ENCODE measurements at places on chromosomes 7 and 10.

DNA sequence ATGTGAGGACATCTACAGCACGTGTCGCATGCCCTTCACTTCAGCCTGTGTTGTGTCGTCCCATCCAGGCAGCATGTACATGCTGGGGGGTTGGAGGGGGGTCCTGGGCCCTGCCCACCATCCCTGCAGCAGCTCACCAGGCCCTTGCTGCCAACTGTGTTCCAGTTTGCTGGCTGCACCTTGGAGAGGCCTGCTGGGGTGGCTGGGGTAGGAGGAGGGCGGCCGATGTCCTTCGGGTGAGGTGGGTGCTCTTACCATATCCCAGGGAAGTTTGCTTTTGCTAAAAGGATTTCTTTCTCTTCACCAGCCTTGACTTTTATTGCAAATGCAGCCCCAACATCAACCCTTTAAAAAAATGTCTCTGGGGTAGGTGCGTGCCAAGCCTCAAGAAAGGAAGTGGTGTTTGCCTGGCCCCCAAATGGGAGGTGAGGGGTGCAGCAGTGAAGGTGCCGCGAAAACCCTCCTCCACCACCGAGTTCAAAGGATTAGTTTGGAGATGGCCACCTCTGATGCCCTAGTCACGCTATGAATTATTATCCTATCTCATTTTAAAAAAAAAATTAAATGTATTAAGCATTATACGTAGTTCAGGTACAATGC is 165.8 kb upstream of the KLF6 start:
- no peak for DNase-seq

DNA sequence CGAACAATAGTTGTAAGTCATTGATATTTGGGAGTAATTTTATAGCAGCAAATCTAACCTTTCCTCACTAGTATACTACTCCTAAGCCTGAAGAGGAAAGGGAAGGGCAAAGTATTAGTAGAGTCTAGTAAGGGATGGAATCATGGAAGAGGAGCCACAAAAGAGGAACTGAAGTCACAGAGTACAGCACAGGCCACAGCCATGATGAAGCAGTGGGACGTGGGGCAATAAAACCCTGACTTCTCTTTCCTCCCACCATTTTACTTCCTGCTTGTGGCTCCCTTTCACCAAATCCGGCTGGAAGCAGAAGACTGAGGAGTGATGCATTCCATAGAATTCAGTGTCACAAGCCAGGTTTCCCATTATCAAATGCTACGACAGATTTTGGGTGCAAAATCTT is 58.7 kb downstream of the CABCOCO1 start:
- DNase-seq = no peak

- DNase-seq = no peak
Observed at GRCh38 chr10:43294241-43294658, 27.4 kb upstream of the RASGEF1A start.

GRCh38 chr10:64773357-64773756 is 1252.2 kb downstream of the REEP3 start:
- DNase-seq = no peak

DNA sequence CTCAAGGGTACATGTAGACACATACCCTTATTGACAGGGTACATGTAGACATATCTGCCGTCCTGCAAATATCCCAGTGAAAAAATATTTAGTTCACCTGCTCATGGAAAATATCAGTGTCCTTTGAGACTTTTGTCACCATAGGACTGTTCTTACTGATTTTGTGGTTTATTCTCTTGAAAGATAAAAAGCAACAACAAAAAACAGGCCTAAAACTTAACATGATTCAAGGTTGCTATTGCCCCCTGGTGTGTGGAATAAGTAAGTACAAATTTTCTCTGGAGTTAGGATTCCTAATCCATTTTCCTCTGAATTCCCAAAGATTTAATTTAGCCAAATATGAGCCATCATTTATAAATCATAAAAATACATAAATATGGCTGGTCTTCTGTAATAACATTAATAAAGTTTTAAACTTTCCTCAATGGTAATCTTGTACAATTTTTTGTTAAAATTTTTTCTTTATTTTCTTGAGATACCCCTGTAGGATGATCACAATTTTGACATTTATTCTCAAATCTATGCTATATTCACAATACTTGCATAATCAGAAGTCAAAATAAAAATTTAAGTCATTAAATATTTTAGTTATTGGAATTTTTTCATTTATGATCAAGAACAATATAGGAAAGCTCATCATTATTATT is 741.4 kb upstream of the POT1 start:
- DNase-seq = no peak

- DNase-seq = no peak
Observed at GRCh38 chr10:69955897-69956740, 96.5 kb upstream of the MACROH2A2 start.

GRCh38 chr10:114060456-114060855 is 16.8 kb downstream of the ADRB1 start:
- no peak for DNase-seq

GRCh38 chr10:93656155-93656554 is 43.8 kb downstream of the PDE6C start:
- DNase-seq = no peak

GRCh38 chr7:116978006-116978405 is 24.7 kb downstream of the ST7 start:
- DNase-seq = no peak

GRCh38 chr10:76297358-76297757 is 865.9 kb downstream of the LRMDA start:
- no peak for DNase-seq

DNA sequence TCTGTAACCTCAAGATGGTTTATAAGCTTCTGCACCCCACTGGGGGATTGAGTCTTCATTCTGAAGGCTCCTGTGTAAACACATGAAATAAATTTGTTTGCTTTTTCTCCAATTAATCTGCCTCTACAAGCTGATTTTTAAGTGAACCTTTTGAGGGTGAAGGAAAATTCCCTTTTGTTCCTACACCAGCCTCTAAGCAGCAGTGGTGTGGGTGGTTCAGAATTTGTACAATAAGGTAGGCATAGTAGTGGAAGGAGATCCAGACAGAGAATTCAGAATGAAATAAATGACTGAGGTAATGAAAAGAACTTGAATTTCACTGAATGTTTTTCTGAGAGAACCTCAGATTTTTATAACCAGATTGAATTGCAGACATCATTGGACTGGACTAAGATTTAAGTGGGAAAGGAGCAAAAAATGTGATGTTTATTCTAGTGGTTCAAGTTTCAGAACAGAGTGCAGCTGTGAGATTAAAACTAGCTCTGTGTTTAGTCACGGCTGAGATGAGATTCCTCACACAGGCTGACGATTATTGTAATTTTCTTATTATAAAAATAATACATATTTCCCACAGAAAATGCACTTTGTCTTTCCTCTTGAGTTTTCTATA is 1162.2 kb downstream of the TYW1 start:
- no peak for DNase-seq

GRCh38 chr7:99843808-99844207 is 16.0 kb downstream of the CYP3A43 start:
- no peak for DNase-seq

Measured in right atrium auricular region (tissue), 2 donors.